ENCODE measurements at places on chromosomes 4 and X.

DNA sequence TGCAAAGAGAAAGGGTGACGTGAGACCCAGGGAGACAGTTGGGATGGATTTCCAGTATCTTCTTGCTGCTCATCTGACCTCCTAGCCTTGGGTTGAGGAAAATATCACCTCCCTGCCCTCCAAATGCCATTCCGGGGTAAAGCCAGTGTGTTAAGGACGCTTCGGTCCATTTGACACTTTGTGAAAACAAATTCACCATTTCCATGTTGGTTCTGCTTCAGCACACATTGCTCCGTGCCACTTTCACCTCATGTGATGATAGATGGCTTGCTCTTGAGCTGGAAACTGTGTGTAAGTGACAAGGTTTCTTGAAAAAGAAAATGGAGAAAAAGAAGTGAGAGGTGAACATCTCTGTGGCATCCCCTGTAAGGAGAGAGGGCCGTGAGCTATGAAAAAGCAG lies 256.1 kb upstream of the PGRMC2 start:
- no peak for DNase-seq

DNA sequence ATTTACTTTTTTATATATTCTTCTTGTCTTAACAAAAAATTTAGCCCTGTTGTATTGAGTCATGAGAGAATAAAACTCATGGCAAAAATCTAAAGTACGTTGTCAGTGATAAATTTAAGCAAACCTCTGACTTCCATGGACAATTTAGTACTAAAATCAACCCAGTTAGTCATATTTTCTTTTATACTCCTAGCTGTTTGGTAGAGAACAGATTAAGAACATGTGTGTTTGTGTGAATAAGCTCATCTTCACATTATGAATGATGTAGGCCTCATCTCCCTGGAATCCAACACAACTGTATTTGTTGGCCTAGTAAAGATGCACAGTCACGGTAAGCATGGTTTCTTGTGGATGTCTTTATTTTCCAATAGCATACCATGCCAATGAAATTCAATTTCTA lies 40.8 kb upstream of the FAM47B start:
- DNase-seq = no peak

DNA sequence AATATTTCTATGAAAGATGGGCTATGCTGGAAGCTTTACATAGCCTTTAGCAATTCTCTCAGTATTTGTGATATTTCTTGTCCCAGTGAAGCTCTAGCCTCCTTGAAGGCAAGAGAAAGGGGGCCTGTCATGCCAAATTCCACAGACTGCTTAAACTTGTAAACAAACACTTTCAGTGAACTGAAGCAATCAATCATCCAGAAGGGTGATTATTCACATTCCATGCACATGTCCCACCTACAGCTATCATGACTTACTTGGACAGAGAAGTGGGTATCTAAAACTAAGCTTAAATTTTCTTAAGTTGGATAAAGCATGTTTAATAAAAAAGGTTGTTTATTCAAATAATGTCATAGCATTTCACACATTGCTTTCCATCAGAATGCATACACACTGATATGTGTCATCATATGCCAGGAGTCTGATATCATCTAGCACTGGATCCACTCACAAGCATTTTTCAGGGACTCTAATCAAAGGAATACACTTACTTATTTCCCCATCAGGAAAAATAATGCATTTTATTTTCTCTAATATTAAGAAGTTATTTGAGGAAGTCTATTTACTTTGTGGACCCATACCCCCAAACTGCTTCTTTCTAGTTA lies 1.2 kb upstream of the FSTL5 start:
- DNase-seq = no peak

- no peak for DNase-seq
These were observed 122.1 kb upstream of the DIPK2B start for GRCh38 chrX:45322820-45323219.

DNA sequence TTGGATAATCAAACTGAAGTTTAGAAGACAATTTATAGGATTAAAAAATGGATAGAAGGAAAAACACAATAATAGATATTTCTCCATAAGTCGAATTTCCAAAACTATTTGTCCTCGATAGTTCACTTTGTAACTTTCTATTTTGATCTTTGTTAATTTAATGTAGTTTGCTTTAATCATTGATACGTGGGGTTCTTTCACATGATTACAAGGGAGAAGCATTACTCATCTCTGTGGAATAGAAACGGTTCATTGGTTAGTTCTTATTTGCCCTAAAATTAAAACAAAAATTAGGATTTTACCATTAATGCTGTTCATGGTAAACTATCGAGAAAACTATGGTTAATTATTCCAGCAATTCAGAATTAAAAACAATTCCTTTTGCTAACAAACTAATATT lies 2.1 kb downstream of the TET2 start:
- no peak for DNase-seq

DNA sequence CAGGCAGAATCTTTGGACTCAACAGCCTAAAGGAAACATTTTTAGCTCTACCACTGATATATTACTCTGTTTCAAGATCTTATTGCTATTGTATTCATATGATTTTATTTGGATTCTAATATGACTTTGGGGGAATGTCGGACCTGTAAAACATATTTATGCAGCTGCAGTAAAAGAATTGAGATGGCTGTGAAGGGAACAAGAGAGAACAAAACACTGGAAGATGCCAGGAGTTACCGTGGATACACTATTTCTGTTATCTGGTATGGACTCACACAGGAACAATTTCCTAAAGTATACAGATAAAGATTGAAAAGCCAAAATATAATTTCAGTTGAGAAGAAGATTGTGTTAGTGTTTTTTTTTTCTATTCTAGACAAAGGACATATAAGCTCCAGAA lies 113.0 kb upstream of the DCLK2 start:
- no peak for DNase-seq

Measured in mesothelial cell of epicardium (in vitro differentiated cells).